Omental fat pad (tissue), 4 donors: ENCODE measurements at places on chromosomes 7 and 10. TPM values are rescaled to one million over a fixed set of nuclear protein-coding genes. Genes with fewer than 3 reads are reported as not detected.

DNA sequence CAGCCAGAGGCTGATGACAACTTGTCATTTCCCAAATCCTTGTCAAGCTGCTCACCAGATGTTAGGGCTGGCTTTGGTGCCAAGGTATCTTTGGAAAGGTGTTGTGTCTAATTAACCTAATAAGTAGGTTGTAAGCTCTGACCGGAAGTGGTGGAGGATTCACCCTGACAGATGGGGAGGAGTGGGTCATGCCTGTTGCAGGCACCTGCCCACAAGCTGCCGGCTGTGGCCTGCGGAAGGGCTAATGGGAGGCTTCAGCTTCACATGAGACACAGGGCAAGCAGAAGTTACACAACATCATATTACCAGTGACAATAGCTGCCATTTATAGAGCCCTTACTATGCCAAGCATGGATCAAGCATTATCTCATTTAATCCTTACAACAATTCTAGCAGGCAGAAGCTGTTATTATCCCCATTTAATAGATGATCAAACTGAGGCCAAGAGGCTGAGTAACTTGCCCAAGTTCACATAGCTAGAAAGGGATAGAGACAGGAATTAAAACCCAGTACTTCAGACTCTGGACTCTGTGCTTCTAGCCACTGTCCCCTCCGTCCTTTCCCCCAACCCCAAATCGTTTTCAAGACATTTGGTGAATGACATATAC, 63.1 kb upstream of the DUSP5 start:
- DNase-seq: no peak

DNA sequence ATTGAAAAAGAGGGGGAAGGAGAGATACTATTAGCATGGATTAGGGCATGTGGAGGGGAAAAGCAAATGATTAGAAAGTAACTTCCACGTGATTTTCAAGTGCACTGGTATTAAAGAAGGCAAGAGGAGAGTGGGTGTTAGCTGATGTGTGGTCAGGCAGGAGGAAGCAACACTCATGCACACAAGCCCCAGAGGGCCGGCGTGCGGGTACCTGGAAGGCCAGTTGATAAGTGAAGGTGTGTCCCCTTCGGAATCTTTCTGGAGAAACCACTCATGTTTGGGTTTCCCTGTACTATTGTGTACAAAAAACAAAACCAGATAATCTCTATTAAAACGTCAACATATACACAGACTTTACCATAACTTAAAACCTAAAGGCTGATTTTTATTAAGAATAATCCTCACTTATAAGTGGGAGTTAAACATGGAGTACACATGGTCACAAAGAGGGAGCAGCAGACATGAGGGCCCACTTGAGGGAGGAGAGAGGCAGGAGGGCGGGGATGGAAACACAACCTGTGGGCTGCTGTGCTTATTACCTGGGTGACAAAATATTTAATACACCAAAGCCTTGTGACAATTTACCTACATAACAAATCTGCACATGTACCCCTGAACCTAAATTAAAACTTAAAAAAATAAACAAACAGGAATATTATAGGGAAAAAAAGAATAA, 98.9 kb downstream of the SVIL start:
- DNase-seq: no peak

COL13A1 gene
- not detected for total RNA-seq

GRCh38 chr7:54837168-54837567, 78.2 kb upstream of the SEC61G start:
- no peak for DNase-seq

PRR15 gene
- total RNA-seq: 24.4 TPM

RHBDD2 gene
- total RNA-seq: 31.8 TPM

BAIAP2L1 gene
- total RNA-seq: 6.3 TPM

- DNase-seq: no peak
These were observed 50.4 kb downstream of the VTI1A start for GRCh38 chr10:112497347-112497950.

GRCh38 chr7:594212-594913, 74.7 kb upstream of the PDGFA start:
- no peak for DNase-seq

GRCh38 chr7:15397922-15398760, 163.7 kb downstream of the AGMO start:
- DNase-seq: no peak

GRCh38 chr10:10613656-10614244, 403.9 kb upstream of the CELF2 start:
- DNase-seq: no peak

DNA sequence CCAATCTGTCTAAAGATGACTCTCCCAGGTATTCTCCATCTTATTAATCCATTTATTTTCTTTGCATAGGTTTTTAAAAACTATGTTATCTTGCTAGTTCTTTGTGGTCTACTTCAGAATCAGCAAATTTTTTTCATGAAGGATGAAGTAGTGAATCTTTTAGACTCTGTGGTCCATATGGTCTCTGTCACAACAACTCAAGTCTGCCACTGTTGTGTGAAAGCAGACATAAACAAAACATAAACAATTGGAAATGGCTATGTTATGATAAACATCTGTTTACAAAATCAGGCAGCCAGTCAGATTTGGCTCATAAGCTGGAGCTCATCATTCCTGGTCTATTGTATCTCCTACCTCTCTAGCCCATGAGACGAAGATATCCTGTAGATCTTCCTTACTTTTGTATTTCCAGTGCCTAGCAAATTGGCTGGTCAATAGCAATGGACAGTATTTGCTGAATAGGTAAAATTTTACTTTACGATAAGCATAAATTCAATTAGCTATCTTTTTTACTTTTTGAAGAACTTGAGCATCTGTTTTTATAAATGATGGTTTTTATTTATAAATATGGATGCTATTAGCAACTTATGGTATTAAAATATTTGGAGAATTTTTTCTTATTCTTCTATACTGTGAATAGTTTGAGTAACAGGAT, 104.6 kb upstream of the SGCE start:
- DNase-seq: no peak

DNA sequence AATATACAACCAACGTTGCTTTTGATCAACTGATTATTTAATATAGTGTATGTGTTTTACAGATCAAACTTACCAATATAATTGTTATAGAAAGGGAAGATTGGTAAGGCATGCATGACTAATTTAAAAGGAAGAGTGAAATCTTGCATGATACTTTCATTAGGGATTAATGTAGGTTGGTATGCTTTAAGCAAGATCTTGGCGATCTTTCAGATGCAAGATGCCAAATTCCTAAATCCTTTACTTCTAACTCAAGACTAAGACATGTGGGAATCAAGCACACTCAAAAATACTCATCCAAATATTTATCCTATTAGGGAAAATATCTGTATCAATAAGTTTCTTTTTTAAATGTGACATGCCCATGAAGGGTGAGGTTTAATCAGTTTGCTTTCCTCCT, 321.4 kb upstream of the MEOX2 start:
- DNase-seq: no peak

GRCh38 chr7:49088017-49088416, 163.7 kb downstream of the CDC14C start:
- DNase-seq: no peak

GPR158 gene
- total RNA-seq: not detected

- no peak for DNase-seq
These were observed 74.7 kb upstream of the CAMK2B start for GRCh38 chr7:44400033-44400511.

GRCh38 chr7:55546814-55547213, 25.5 kb downstream of the VOPP1 start:
- peak; percentile 60 for DNase-seq

LIPN gene
- not detected for total RNA-seq

DNA sequence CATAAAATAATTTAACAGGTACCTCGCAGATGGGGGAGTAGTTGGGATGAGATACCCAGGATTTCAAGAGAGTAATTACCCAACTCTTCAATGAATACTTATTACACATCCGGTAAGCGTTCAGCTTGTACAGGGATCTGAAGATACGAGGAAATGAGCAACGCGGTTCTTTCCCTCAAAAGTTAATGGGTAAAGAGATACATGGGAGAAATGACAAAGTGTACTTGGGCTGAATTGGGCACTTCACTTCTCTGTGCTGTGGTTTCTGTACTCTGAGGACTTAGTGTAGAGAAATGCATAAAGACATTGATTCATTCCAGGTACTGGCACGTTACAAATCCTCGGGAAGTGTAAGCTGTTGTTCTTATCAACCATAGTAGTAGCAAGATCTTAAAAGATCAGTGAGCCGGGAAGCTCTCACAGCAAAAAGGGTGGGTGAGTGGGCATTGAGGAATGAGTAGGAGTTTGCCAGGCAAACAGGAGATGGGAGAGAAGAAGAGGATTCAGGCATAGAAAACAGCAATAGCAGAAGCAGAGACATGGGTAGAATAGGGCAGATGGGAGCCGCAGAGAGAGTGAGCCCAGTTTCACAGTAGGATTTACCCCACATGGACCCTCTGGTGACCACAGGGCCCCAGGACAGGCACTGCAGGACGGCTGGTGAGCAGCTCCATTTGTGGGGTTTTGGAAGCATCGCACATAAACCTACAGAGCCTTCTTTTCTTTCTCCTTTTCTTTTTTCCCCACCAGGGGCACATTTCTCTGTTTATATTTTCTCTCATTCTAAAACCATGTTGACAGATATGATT, 304.3 kb upstream of the PITRM1 start:
- DNase-seq: no peak

- DNase-seq: no peak
These were observed 300.7 kb upstream of the NEBL start for GRCh38 chr10:21197838-21198237.

ATE1 gene
- 29.5 TPM for total RNA-seq

CALHM1 gene
- total RNA-seq: not detected

DNA sequence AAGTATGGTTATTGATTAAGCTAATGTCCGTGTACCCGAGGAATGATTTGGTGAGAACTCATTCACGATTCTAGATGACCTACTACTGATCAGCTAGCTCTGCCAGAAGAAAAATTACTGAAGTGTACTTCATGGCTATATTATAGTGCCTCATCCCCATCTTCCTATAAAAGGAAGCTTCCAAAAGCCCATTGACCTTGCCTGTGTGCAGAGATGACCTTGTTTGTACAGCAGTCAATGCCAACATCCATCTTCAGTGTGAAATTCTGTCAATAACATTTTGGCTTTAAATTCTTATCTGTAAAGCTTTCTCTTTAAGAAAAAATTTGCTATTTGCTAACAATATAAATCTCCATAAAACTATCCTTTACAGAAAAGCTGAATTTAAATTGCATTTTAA, 315.7 kb downstream of the THSD7A start:
- DNase-seq: no peak

PTEN gene
- 167 TPM for total RNA-seq

GRCh38 chr10:85791818-85792532, 574.6 kb downstream of the GRID1 start:
- DNase-seq: no peak

DNA sequence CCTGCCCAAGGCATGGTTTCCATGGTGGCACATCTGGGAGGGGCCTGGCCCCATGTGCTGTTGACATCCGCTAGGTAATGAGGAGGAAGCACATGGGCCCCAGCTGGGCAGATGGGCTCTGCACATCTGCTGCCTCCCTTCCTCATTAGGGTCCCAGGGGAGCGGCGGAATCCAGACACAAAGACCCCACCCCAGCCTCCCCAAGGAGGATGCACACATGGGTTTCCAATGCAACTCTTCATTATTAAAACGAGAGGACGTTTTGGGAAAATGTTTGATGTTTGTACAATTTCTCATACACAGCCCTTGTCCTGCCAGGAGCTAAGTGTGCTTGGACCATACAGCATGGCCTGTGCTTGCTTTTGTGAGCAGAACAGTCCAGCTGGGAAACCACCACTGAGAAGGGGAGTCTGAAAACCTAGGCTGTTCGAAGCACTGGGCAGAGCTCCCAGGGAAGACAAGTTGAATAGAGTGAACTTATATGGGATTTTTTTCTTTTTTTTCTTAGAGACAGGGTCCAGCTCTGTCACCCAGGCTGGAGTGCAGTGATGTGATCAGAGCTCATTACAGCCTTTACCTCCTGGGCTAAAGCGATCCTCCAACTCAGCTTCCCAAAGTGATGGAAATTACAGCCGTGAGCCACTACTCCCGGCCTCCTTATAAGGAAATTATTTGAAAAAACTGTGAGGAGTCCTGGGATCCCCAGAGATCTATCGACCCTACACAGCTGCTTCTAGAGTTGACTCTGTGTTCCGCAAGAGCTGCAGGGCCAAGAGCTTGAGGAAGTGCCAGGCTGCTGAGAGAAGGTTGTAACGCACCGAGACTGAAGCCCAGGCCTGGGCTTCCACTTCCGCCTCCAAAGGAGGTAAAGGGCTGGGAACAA, 23.4 kb downstream of the FAM107B start:
- DNase-seq: no peak

GRCh38 chr7:153696242-153696641, 356.0 kb upstream of the DPP6 start:
- DNase-seq: no peak

DNA sequence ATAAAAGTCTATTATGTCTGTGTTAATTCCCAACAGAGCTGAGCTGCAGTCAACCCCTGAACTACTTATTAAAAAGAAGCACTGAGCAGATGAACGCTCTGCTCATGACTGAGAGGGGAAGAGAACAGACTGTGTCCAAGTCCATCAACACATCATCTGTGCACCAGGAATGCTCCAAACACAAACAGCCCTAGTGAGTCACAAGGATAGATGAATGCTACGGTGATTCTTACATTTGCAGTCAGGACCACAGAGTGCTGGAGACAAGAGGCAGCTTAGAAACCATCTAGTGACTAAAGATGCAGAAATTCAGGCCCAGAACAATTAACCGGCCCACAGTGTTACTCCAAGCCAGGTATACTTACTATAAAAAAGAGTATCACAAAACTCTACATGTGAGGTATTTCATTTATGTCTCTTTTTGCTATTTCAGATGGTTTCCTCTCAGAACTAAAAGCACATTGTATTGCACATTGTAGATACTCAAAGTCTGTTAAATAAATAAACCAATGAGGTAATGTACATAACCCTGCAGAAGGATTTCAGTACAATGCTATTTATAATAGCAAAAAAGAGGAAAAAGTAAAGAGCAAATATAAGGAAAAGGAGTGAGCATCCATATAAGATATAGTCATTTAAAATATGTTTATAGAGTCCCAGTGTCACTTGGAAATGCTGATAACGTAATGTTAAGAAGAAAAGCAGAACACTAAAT, 159.2 kb downstream of the KCNMA1 start:
- DNase-seq: no peak

DNA sequence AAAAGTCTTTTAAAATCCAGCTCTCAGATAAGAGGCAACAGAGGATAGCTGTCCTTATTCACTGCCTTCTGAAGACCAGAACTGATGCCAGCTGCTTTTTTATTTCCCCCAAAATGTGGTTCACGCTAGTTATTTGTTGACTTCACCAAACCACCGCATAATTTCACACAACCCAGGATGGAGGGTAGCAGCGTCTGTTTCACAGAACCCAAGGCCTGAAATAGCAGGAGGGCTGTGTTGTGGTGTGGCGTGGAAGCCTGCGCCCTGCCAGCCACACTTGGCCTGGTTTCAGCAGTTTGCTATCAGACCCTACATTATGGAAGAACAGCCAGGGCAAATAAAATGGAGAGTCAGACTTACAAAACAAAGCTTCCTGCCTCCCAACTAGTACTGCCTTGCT, 155.4 kb downstream of the DYNC1I1 start:
- DNase-seq: no peak

GRCh38 chr7:463362-463781, 56.3 kb downstream of the PDGFA start:
- DNase-seq: no peak

- no peak for DNase-seq
These were observed 12.7 kb downstream of the LRRC18 start for GRCh38 chr10:48926764-48927540.
